CD4-positive, alpha-beta T cell treated with Interleukin-6 for 4 hours (primary cell): ENCODE measurements at places on chromosomes 4 and X.

GRCh38 chr4:137283737-137284136 lies 248.6 kb downstream of the PCDH18 start:
- DNase-seq = no peak

GRCh38 chrX:7252013-7252610 lies 104.2 kb upstream of the PUDP start:
- no peak for DNase-seq

- no peak for DNase-seq
Measured at GRCh38 chr4:4613641-4614286, 71.9 kb upstream of the STX18 start.

- no peak for DNase-seq
Measured at GRCh38 chr4:110636680-110637407, 14.0 kb upstream of the PITX2 start.

DNA sequence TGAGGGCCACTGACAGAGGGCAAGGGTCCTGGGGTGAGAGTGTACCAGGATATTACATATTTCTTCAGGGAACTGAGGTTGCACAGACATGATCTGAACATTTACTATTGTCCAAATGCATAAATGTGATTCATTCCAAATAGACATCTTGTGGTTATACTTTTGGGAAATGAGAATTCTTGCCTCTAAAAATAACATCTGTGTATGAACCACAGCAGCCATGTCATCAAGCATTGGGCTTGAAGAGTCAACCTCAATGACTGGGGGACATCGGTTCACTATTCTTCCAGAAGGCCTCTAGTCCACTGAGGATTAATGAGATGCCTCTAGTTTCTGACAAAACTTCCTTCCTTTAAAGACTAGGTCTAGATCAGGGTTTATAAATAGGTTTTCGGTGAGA lies 193.1 kb upstream of the GPC4 start:
- no peak for DNase-seq

DNA sequence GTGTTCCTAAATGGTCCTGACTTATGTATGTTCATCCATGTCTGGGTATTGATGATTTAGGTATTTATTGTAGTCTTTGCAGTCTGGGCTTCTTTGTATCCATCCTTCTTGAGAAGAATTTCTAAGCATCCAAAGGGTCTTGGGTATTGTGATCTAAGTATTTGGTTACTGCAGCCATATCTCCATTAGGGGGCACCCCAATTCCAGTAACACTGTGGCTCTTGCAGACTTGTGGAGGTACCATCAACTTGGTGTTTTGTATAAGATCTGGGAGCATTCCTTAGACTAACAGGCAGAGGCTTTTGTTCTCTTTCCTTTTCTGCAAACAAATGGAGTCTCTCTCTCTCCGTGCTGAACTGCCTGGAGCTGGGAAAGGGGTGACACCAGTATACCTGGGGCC lies 113.7 kb upstream of the NEXMIF start:
- DNase-seq = peak; percentile 5

DNA sequence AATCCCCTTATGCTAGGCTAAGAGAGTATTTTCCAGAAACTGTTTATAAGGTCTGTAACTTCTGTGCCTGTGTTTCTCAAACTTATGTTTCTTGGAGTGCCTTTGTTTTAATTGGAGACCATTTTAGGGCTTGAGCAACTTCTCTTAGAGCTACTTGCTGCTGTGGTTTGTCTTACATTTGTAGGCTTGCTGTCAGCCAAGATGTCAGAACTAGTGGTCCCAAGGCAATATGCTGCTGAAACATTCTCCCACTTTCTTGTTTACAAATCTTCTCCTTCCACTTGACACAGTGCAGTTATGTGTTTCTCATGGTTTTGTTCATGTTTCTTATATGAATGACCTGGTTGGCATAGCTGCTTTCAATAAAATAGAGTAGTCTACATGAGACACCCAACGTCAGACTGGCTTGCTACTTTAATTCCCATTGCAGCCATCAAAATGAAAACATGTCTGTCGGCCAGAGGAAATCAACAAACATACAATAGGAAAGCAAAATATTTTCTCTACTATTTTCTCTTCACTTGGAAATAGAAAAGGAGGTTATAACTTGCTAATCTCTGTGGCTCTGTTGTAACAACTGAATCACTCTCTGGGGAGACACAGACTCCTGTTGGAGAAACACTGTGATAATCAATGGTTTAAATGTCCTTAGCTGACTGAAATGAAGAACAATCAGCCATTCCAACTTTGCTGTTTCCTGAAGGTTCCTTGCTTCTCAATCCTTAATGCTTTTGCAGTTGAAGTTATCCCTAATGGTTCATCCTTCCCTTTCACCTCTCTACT lies 426.4 kb downstream of the PDGFC start:
- DNase-seq = no peak

GRCh38 chr4:142164767-142165500 lies 528.6 kb downstream of the IL15 start:
- no peak for DNase-seq

DNA sequence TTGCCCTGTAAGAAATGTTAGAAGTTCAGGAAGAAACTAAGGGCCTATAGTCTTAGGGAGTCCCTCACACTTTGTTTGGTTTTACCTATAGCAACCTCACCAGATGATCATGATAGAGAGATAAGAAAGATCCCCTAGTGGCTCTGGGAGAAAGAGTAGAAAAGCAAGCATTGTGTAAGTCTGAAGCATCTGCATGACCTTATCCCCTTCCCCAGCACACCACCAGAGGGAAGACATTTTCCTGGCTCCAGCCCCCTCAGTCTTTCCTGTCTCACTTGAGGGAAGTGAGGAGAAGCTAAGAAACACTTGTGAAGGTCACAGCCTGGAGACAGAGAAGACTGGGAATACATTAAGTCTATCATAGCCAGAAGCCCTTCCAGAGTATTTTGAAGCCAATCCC lies 154.0 kb downstream of the EVC2 start:
- no peak for DNase-seq

GRCh38 chrX:63993936-63994335 lies 208.9 kb upstream of the ARHGEF9 start:
- DNase-seq = no peak

DNA sequence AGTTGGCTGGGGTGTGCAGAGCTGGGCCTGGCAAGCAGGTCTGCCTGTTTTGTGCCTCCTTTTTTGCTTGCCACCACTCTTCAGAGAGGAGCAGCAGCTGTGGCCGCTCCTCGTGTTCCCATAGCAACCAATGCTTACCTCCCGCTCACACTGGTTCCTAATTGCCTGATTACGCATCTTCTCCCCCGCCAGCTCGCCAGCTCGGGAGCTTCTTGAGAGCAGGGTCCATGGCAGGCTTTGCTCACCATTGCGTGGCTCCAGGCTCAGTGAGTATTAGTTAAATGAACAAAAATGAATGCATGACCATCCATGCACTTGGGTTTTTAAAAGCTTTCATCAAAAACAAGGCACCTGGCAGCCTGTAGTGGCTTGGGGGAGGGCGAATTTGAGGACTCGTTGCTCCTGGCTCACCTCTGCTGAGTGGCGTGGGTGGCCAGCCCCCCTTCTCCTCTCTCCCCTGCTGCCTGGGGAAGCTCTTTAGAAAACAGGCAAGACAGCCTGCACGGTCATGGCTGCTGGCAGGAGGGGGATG lies 14.2 kb upstream of the PJA1 start:
- no peak for DNase-seq

DNA sequence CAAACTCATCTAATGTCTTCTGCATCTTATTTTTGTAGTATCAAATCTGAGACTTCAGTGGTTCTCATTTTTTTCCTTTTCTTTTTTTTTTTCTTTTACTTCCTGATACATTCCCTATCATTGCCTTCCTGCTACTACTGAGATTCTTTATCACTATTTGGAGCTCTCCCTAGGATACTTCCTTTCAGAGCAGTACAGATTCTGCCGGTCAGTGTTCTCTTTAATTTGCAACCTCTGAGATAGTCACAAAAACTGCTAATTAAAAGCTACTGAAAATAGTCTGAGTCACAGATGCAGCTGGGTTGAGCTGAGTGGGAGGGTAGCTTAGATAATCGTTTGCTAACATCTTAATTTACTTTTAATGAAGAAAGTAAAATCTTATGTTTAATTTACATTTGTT lies 1279.7 kb downstream of the ARAP2 start:
- no peak for DNase-seq
